ENCODE measurements at places on chromosomes 1 and 21.

GRCh38 chr21:44764319-44765230 lies 37.0 kb downstream of the UBE2G2 start:
- peak; percentile 22 for DNase-seq

DNA sequence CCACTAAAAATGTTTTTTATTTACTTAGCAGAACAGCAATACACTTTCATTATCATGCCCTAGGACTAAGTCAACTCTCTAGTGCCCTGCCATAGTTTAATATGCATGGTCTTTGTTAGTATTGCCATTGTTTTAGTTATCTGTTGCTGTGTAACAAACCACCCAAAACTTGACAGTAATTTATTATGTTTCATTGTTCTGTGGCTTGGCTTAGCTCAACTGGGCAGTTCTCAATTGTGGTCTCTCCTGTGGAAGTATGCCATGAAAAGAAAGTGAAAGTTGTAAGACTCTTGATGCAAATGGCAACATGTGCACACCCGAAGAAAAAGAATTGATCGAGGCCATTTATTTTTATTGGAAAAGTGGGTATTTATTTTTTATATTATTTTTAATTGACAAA lies 206.3 kb upstream of the KCTD3 start:
- DNase-seq, result no peak

DNA sequence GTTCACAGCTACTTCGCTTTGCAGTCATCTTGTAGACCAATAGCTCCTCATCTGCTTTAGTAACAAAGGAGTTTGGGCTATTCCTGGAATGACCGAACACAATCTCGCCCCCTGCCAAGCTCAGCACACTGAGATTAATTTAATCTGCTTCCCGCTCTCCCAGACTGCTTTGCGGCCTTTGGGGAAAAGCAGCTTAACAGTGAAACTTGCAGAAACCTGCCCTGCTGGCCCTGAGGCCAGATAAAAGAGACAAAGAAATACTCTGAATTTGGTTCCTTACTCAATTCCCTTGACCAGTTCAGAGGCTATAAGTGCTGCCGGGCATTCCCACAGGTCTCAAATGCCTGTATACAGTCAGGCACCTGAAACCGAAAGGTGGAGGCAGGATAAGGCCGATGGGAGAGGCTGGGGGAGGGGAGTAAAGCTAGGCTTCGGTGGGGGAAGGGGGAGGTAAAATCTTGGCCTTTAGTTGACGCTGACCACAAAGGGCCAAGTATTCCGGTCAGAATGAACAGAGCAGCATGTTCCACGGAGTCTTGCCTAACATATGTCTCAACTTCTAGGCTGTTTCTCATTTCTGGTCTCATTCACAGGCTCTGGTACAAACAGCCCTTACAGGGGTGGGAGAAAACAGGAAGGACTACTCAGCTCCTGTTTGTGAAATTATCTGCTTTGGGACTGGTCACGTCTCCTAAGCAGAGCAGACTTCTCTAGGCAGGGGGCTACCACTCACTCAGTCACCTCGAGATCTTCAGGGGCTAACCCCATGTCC lies 17.7 kb upstream of the A3GALT2 start:
- peak; percentile 92 for DNase-seq

GRCh38 chr1:67439277-67440029 lies 9.3 kb upstream of the SERBP1 start:
- DNase-seq, result no peak

DNA sequence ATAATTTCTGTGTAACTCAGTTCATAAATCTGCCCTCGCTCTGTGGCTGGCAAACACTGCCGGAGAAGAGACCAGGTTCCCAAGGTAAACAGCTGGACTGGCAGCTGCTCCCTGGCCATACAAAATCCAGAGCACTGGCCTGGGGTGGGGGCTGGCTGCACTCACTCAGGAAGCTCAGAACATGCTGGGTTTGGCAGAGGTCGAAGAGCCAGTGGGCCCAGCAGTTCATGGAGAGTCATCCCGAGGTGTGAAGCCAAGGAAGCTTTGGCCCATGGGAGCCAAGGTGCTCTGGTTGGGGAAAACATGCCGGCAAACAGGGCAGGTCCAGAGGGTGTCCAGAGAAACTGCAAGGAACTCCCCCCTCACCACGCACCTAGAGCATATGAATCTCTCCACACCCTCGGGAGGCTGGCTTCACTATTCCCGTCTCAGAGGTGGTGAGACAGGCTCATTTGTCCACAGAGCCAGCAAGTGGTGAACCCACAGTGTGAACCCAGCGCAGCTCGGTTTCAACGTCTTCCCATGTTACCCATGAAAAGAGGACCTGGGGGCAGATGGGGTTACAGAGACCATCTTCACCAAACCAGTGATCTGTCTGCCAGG lies 102.4 kb downstream of the DMRTB1 start:
- no peak for DNase-seq

DNA sequence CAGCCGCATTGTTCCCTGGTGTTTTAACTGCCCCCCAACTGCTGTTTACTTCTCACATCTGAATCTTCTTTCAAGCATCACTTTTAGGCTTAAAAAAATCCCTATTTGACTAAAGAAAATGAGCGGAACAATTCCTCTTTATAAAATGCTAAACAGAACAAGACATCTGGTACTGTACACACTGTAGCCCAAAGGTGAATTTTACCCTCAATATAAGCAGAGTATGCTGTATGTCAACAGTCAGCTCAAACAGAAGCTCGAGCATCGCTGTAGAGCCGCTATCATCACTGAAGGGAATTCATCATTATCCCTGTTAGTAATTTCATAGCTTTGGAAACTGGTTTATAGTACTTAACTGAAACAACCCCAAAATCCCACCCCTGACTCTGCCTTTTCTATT lies 85.3 kb downstream of the LRRC8D start:
- DNase-seq, result no peak

DNA sequence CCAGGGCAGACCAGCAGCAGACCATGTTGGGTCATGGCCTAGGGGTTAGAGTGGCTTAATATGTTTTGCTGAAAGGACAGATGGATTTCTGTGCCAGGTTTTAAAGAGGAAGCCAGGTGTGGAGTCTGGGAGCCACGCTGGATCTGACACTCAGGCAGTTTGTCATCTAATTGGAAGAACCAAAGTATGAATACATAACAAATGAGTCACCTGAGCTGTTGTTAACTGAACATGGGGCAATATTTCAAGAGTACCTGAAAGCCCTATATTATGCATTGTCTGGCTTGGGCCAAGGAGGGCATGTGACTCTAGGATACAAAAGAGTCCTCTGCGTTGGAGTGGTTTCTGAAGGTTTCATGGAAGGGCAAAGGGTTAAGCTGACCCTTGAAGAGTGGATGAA lies 70.6 kb downstream of the LMO4 start:
- peak; percentile 57 for DNase-seq

DNA sequence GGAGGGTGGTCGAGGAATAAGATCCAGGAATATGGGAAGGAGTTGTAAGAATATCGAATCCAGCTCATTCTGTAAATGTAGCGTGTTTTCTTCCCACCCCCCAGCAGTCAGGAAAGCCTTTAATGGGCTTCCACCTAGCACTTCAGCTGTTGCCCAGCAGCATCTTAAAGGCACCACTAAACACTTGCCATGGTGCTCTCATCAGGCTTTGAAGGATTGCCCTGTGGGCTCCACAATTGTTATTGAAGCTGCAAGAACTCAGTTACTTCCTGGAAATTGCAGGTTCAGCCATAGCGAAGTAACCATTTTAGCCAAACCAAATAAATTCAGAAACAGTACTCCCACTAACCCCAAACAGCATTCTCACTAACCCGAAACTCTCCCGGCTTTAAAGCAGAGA lies 511.2 kb downstream of the PLPP3 start:
- no peak for DNase-seq

DNA sequence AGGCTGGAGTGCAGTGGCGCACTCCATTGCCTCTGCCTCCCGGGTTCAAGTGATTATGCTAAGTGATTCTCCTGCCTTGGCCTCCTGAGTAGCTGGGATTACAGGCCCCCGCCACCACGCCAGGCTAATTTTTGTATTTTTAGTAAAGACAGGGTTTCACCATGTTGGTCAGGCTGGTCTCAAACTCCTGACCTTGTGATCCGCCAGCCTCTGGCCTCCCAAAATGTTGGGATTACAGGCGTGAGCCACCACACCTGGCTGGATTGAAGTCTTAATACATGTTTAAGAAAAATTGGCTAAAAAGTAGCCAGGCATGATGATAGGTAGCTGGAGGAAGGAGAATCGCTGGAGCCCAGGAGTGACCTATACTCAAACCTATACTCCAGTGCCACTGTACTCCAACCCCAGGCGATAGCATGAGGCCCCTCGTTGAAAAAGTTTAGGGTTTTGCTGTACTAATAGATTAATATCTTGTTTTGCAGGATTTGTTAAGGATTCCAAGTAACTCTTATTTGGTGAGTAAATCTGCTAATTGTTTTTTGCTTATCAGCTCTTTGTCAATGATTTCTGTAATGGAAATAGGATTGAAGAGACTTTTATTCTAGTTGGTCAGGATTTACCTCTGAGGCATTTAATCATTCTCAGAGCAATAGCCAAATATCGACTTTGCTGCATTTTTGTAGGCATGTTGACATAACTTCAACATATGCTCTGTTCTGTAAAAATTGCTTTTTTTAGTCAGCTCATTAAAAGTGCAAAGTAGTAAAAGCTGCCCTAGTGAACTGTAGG lies 2.0 kb downstream of the RCC1 start:
- DNase-seq, result peak; percentile 27

DNA sequence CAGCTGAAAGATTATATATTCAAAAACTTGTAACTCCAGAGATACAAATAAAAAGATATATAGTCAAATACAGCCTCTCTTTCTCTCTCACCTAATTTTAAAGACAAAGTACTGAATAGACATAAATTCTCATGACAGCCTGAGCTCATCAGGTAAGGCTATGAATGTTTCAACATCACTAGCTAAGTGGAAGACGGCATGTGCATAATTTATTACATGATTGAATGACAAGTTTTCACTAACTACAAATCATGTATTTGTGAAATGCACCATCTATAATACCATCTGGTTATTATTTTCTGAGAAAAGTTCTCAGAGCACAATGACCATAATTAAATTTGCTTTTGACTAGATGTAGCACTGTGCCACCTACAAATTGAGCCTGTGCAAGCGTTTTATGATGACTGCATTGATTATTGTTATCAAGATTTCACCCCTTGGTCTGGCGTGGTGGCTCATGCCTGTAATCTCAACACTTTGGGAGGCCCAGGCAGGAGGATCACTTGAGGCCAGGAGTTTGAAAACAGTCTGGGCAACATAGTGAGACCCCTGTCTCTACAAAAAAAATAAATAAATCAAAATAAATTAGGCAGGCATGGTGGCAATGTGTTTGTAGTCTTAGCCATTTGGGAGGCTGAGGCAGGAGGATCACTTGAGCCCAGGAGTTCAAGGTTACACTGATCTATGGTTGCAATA lies 128.2 kb downstream of the APP start:
- DNase-seq, result no peak

DNA sequence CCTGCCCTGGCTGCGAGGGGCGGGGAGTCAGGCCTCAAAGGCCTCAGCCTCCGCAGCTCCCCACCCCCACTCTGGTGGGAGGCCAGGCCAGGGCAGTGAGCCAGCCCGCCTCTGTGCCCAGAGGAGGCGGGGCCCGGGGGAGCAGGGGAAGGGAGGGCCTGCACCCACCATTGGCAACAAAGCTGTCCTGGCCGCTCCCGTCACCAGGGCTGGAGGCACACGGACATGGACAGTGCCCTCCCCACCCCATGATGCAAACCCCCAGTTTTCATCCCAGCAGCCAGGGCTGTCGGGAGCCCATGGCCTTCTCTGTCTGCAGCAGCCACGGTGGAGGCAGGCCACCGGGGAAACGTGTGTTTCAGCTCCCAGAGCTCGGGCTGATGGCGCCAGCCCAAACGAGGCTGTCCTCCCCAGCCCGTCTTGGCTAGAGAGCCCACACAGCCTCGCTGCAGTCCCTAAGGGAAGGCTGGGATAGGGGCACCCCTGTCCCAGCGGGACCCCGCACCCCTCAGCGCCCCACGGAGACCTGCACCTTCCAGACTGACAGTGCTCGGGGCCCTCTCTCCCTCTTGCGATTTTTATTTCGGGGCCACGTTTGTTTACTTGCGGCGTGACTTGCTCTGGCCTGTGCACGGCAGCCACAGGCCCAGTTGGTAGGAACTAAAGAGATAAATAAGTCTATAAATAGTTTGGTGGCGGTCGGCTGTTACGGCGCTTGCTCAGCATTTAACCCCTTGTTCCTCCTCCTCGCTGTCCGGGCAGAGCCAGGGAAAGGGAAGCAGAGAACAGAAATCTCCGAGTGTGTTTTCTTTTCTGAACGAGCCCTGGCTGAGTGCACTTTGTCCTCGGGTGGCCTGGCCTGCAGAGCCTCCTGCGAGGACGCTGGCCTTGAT lies 101.8 kb downstream of the PRDM16 start:
- DNase-seq, result peak; percentile 32

DNA sequence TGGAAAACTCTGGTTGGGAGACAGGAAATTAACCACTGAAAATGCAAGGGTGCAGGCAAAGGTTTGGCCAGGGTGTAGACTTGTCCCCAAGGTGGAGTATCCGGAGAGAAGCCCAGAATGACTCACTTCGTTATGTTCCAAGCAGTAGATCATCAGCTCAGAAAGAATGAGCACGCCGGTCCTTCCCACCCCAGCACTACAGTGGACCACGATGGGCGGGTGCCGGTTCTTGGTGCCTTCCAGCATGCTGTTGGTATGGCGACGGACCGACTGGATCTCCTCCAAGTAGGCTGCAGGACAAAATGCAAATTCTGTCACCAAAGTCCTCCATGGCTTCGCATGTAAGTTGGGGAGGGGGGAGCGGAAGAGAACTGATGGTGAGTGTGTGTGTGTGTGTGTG lies 83.4 kb downstream of the SMYD2 start:
- peak; percentile 88 for DNase-seq

DNA sequence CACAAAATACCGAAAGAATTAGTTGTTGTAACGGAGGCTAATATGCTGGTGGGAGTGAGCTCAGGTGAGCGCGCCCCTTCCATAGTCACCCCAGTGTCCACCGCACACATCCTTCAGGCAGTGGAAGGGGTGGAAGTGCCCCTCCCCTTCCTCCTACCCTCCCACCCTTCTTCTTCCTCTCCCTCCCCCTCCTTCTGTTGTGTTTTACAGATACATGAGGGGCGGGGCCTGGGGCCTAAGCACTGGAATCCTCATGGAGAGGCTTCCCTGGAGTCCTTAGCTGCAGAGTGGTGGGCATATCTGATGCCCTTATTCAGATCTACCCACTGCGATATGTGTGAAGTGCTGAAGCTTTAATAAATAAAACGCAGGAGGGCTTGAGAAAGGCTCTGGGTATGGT lies 10.3 kb upstream of the ADARB1 start:
- no peak for DNase-seq
